Activated naive CD4-positive, alpha-beta T cell (primary cell): ENCODE measurements at places on chromosomes 1 and 21.

GRCh38 chr1:43439781-43440180 lies 13.9 kb downstream of the HYI start:
- no peak for DNase-seq

GRCh38 chr1:27400963-27401341 lies 8.5 kb downstream of the GPR3 start:
- DNase-seq = no peak

- no peak for DNase-seq
Observed at GRCh38 chr1:69029649-69030048, 532.8 kb upstream of the DEPDC1 start.

DNA sequence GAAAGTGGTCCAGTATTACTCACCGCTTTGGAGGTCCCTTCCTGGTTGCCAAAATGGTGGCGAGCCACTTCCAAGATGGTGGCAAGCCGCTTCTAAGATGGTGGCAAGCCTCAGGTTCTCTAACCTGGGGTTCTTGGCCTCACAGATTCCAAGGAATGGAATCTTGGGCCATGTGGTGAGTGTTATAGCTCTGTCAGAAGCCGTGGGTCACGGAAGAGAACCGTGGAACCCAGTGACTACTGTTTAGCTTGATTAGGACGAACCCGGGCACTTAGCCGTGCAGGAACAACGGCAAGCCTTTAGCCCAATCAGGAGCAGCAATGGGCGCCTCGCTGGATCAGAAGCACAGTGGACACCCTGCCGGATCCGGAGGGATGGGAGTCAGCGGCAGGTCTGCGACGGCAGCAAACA lies 356.2 kb upstream of the TMPRSS15 start:
- no peak for DNase-seq

DNA sequence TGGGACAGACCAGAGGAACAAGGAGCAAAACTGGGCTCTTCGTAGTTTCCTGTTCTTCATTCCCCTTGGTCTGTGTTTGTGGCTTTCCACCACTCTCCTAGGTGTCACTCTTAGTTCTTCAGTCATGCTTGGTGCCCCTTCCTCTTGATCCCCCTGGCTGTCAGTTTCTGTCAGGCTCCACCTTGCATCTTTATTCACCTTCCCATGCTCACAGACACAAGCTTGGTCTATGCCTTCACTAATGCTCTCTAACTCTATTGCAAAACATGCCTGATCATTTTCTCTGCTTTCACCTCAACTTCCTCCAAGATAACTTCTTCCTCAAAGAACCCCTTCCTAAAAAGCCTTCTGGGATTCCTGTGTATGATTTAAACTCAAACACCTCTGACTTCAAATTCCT lies 122.9 kb downstream of the GLUL start:
- no peak for DNase-seq

DNA sequence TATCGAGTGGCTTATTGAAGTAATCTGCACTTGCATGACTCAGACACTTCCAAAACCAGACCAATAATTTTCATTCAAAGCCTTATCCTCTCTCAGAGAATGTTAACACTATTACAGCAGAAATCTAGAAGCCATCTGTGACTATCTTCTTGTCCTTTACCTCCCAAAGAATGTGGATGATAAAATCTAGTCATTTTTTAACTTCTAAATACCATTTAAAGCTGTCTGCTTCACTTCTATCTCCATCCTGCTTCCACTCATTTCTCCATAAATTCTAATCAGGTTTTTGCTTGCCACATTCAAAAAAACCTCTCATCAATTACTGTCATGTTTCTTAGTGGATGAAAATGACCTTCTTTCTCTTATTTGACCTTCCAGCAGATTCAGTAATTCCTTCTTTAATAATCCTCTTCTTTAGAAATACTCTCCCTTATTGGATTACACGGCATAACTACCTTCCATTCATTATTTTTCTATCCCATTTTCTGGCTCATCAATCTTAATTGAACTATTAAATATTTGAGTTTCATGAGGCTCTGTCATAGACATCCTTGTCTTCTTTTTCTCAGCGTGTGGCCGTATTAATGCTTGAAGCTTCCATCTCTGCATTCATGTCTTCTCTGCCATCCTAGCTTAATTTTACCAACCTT lies 1999.4 kb downstream of the MRPL39 start:
- DNase-seq = no peak
